ENCODE measurements at places on chromosomes 3 and 15.

- DNase-seq: no peak
Observed at GRCh38 chr15:86906376-86906775, 826.7 kb downstream of the AGBL1 start.

DNA sequence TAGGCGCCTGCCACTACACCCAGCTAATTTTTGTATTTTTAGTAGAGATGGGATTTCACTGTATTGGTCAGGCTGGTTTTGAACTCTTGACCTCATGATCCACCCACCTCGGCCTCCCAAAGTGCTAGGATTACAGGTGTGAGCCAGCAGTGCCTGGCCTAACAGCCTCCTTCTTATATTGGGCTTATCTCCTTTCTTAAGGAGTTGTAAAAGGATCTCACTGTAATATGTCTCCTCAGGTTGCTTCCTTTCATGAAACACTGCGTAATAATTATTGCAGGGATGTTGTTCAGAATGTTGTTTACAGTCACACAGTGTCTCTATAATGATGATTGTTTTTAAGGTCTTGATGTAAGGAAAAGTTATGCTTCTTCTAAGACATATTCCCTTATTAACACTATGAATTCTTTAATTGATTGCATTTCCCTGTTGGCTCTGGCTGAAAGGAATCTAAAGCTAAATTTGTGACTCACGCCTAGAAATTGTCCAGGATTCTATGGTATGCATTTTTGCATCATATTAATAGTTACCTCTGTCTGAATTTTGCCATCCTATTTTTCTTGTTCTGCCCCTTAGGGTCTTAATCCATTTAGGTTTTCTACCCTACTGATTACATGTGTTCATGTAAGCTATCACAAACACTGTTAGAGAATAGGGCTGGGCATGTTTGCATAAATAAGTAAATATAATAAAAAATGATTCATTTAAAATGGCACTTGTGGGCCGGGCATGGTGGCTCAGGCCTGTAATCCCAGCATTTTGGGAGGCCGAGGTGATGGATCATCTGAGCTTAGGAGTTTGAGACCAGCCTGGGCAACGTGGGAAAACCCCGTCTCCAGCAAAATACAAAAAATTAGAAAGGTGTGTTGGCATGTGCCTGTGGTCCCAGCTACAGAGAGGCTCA, 24.5 kb upstream of the RNF111 start:
- no peak for DNase-seq

DNA sequence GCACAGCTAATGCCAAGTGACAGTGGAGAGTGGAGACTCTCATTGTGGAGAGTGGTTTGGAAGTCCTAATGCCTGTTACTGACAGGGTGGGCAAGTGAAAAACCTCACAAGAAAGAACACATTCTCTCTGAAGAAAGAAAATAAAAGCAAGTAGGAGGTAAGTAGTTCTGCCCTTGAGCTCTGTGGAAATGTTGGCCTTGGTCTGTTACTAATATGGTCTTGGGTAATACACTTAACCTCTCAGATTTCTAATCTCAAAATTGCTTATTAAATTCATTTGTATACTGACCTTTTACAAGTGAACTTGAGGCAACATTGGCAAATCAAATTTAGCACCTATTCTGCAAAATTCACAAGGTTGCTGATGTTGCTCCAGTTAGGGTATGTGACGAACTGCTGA, 291.6 kb upstream of the CBLB start:
- no peak for DNase-seq

DNA sequence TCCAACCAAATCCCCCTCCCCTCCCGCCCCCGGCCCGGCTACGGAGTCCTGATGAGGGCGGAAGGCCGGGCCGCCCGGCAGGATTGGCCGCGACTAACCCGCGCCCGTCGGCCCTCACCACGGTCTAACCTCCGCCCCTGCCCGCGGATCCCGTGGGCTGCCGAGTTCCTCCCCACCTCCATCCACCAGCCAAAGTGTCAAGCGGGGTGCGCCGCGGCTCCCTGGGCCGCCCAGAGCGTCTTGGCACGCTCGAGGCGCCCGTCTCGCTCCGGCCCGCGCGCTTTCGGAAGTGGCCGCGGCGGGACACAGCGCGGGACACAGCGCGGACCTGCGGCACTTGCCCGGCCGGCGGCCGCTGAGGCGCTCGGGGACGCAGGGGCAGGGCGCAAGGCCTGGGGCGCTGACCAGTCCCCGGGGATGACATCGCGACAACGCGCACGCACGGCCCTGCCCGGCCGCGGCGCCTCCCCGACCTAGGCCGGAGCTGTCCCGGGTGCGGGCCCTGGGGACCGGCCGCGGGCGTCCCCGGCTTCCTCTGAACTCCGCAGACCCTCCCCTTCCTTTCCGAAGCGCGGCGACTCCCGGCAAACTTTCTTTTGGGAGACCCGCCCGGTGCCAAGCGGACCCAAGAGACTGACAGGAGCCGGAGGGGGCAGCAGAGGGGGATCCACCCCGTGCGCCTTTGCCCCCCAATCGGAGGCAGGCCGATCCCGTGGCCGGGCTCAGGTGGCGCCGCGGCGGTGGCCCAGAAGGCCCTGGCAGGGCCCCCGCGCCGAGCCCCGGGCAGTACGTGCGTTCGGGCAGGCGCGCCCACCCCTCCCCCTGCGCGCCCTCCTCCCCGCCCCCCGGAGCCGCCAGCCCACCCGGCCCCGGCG, 112.8 kb upstream of the ICE2 start:
- DNase-seq: peak; percentile 80

- DNase-seq: no peak
Observed at GRCh38 chr3:65778968-65779367, 259.8 kb downstream of the MAGI1 start.

DNA sequence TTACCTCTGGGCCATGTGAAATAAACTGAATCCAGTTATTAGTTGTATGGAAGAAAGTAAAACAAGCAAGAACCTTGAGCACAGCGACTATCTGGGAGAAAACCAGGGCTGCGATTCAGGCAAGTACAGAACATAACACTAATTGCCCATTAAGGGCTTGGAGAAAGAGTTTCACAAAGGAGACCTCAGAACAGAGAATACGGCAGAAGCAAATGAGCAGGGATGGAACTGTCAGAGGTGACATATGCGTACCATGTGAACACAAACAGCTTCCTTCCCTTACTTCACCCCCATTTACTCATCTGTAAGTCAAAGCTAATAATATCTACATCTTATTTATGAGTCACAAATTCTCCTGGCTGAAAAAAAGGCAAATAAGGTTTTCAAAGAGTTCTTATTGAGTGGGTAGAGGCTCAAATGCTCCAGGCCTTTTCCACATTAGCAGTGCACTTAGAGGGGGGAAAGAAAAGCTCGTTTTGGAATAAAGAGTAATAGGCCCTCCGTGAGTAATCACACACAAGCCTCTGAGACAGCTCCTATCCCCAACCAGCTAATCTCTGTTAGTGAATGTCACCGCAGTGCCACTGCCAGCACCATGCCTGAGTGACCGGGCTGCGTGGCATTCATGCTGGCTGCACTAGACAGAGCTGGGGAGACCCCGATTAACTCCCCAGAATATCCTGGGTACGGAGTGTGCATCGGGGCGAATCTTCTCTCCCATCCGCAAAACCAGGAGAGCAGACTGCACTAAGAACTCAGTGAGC, 2.6 kb downstream of the PCSK6 start:
- no peak for DNase-seq

GRCh38 chr15:49247556-49248110, 77.6 kb downstream of the GALK2 start:
- no peak for DNase-seq

GRCh38 chr3:123936400-123936799, 24.6 kb downstream of the CCDC14 start:
- no peak for DNase-seq

DNA sequence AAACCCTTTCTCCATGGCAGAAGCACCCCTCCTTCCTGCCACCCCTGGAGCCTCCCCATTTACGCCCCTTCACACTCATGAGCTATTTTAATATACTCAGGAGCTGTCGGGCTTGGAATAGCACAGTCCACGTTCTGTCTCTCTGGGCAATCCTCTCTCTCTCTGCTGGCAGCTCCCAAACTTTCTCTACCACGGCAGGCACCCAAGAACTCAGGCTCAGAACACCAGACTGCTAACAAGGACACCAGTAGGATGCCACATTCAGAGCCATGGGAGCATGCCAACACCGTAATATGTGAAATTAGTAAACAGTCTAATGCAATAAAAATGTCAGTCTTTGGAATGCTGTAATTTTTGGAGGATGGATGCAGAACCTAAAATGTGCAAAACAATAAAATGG, 19.3 kb downstream of the TNFAIP8L3 start:
- no peak for DNase-seq

DNA sequence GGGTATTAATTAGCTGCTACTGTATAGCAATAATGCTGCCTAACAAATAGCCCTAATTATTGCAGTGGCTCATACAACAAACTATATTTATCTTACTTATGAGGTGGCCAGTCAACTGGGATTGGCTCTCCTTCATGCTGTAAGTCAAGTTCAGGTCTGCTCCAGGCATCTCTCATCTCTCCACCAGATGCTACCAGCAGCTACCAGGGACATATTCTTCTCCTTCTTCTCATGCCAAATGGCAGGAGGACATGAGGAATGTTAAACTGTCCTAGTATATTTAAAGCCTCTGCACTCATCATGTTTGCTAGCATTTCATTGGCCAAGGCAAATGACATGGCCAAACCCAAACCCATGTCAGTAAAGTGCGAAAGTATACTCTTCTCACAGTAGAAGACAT, 17.3 kb downstream of the SV2B start:
- no peak for DNase-seq

GRCh38 chr3:186540835-186541226, 3.3 kb downstream of the CRYGS start:
- DNase-seq: no peak

DNA sequence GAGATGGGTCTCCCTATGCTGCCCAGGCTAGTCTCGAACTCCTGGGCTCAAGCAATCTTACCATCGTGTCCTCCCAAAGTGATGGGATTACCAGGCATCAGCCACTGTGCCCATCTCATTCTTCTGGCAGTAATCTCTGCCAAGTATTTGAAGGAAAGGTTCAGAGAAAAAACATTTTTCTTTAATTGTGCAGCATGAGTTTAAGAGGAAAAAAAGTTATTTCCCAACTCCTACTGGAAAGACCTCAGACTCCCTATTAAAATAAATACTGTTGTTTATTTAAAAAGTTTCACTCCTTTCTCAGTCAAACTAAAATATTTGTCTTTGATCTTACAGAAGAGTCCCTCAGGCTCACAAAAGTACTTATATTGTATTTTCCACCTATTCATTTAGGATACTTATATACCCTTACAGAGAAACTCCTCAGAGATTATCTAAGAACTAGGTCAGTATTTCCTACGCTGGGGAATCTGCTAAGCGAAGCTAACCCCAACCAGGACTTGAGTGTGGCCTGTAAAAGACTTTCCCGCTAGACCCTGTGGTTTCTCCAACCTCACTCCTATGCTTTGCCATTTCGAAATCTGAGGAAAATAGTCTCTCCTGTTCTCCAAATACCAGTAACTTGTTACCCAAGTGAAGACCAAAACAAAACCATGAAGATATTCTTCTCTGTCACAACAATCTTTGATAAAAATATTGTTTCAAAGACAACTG, 28.7 kb downstream of the WWTR1 start:
- no peak for DNase-seq

GRCh38 chr3:160403796-160404470, 4.5 kb downstream of the SMC4 start:
- no peak for DNase-seq

DNA sequence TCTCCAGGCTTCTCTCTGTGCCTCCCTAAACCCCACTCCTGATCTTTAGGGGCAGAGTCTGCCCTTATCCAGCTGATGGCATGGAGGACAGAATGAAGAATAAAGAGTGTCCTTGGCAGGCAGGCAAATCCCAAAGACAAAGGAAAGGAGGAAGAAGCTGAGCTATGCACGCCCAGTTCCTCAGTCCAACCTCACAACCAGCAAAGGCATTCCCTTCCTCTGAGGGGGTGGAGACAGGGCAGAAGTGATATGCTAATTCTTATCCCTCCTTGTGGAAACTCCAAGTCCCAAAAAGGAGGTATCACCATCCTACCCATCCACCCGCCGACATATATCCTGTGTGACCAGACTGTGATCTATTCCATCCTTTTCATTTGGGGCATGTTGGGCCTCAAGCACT, 10.5 kb upstream of the CCDC54 start:
- no peak for DNase-seq

GRCh38 chr15:40314723-40315276, 7.1 kb upstream of the PLCB2 start:
- peak; percentile 50 for DNase-seq

DNA sequence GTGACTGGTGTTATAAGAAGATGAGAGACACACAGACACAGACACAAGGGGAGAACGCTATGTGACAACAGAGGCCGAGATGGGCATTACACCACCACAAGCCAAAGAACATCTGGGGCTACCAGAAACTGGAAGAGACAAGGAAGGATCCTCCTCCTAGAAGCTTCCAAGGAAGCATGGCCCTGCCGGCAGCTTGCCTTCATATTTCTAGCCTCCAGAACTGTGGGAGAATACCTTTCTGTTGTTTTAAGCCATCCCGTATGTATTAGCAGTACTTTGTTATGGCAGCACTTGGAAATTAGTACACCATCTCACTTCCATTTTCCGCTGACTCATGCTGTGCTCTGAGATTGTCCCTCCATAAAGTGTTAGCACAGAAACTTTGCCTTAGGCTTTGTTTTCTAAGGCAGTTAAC, 38.7 kb upstream of the CA12 start:
- no peak for DNase-seq

DNA sequence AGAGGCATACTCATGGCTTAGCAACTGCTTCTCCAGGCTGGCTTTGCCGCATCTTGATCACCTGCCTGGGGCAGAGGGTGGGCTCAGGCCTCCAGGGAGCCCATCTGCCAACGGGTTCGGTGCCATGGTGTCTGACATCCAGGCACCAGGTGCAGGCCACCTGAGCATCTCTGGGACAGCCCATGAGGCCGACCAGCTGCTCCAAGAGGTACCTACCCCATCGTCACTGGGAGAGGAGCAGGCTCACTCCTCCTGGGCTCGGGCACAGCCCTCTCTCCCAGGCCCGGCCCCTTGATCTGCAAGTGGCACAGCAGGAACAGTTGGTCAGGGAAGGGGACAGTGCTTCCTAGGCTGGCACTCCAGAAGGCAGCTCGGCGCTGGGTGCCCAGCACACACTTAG, 21.9 kb downstream of the TPRA1 start:
- no peak for DNase-seq
